Mononuclear cell (primary cell): ENCODE measurements at places on chromosomes 1 and 21. TPM values are rescaled to one million over a fixed set of nuclear protein-coding genes. Genes with fewer than 3 reads are reported as not detected.

BMP8A gene
- 0.10 TPM for total RNA-seq

OR2T11 gene
- 0.21 TPM for total RNA-seq

PCNX2 gene
- 38.4 TPM for total RNA-seq

TMEM52 gene
- 0.31 TPM for total RNA-seq

TNFAIP8L2 gene
- 4.6 TPM for total RNA-seq

SLC66A1 gene
- total RNA-seq, result 2.5 TPM

OXCT2 gene
- total RNA-seq, result 0.73 TPM

RXRG gene
- total RNA-seq, result not detected

SPRR2A gene
- total RNA-seq, result not detected

FUCA1 gene
- 8.8 TPM for total RNA-seq

SUSD4 gene
- total RNA-seq, result 7.7 TPM

NR1I3 gene
- 0.31 TPM for total RNA-seq

RIPPLY3 gene
- not detected for total RNA-seq

RHEX gene
- total RNA-seq, result not detected

SELE gene
- total RNA-seq, result not detected

CTH gene
- 1.8 TPM for total RNA-seq

CELA3B gene
- total RNA-seq, result not detected

TMEM240 gene
- total RNA-seq, result not detected

KDF1 gene
- 0.63 TPM for total RNA-seq

ADAMTS1 gene
- total RNA-seq, result 2.2 TPM

RPE65 gene
- 0.10 TPM for total RNA-seq

PIK3R3 gene
- 0.42 TPM for total RNA-seq

MRPL20 gene
- total RNA-seq, result 39.5 TPM

WNT9A gene
- total RNA-seq, result under 0.01 TPM

INAVA gene
- under 0.01 TPM for total RNA-seq

SLC30A10 gene
- not detected for total RNA-seq

ZNF687 gene
- 45.5 TPM for total RNA-seq

FAM177B gene
- 0.63 TPM for total RNA-seq

ANGEL2 gene
- 73.7 TPM for total RNA-seq

FOXD2 gene
- total RNA-seq, result 0.42 TPM

ASTN1 gene
- total RNA-seq, result not detected

ADCY10 gene
- not detected for total RNA-seq

CD84 gene
- 33.4 TPM for total RNA-seq

LCE3D gene
- not detected for total RNA-seq

MYOG gene
- total RNA-seq, result not detected

SMPDL3B gene
- 0.10 TPM for total RNA-seq

ZNF697 gene
- 4.1 TPM for total RNA-seq

RGS18 gene
- total RNA-seq, result 263 TPM

LIN28A gene
- not detected for total RNA-seq

S100PBP gene
- total RNA-seq, result 18.5 TPM

OR6N1 gene
- total RNA-seq, result under 0.01 TPM

NBPF20 gene
- 1.7 TPM for total RNA-seq

KMO gene
- 3.9 TPM for total RNA-seq

UTS2 gene
- 1.4 TPM for total RNA-seq

S100A1 gene
- total RNA-seq, result not detected

SPRR2B gene
- total RNA-seq, result not detected

CASQ1 gene
- not detected for total RNA-seq

SPATA45 gene
- not detected for total RNA-seq

C8A gene
- total RNA-seq, result not detected

LCE1E gene
- total RNA-seq, result not detected

TTLL10 gene
- total RNA-seq, result 0.42 TPM

ARHGAP30 gene
- 60.3 TPM for total RNA-seq

CPTP gene
- total RNA-seq, result 8.5 TPM

FASLG gene
- 1.4 TPM for total RNA-seq

SPRR4 gene
- total RNA-seq, result not detected

WDR64 gene
- total RNA-seq, result 0.10 TPM

PRELP gene
- total RNA-seq, result not detected

ZNF593OS gene
- not detected for total RNA-seq
